WTC11 (cell line): ENCODE measurements at places on chromosomes 1 and 21. TPM values are rescaled to one million over a fixed set of nuclear protein-coding genes. Genes with fewer than 3 reads are reported as not detected.
A peak's percentile ranks its signal among the peaks of the same experiment; 100 is the strongest.

- H3K27me3 ChIP-seq: no peaks in the 10 kb centered on the region; the same call in 1 of the 2 replicates
- DNase-seq: no peak
- H3K36me3 ChIP-seq: no peaks in the 10 kb centered on the region
- H3K4me3 ChIP-seq: no peak overlapping the region
- H3K4me1 ChIP-seq: no peaks in the 10 kb centered on the region
Measured at GRCh38 chr1:159970932-159971342, 16.9 kb upstream of the SLAMF9 start.

GRCh38 chr1:28927648-28928313 lies 13.4 kb downstream of the EPB41 start:
- no peaks in the 10 kb centered on the region for H3K27me3 ChIP-seq
- no peak overlapping the region for H3K4me3 ChIP-seq
- peak overlapping the region; percentile 78 for H3K27ac ChIP-seq
- H3K4me1 ChIP-seq: peaks cover 27% of the 10 kb centered on the region
- no peaks in the 10 kb centered on the region for H3K36me3 ChIP-seq

DNA sequence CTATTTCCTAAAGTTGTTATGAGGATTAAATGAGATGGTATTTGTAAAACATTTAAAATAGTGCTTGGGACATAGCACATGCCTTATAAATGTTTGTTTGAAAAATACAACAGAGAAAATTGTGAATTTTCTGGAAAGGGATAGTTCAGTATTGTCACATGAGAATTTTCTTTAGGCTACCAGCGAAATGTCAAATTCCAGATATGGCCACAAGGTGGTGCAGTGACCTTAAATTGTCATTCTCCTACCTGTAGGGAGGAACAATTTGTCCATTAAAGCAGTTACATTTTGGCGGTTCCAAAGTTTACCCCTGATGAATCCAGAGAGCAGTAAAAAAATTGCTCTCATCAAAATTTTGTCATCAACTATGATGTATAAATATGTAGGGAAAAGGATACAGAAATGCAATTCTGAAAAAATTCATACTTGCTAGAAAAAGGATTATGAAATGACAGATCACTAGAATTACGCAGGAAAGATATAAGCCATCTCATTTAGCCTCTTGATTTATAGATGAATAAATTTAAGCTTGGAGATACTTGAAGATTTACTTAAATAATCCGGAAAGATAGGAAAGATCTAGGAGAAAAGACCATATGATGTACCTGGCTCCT lies 50.2 kb upstream of the TSHB start:
- H3K27me3 ChIP-seq: no peaks in the 10 kb centered on the region
- H3K27ac ChIP-seq: no peak overlapping the region
- peak; percentile 77 for DNase-seq
- no peaks in the 10 kb centered on the region for H3K4me1 ChIP-seq
- H3K36me3 ChIP-seq: no peaks in the 10 kb centered on the region
- H3K4me3 ChIP-seq: no peak overlapping the region

DNA sequence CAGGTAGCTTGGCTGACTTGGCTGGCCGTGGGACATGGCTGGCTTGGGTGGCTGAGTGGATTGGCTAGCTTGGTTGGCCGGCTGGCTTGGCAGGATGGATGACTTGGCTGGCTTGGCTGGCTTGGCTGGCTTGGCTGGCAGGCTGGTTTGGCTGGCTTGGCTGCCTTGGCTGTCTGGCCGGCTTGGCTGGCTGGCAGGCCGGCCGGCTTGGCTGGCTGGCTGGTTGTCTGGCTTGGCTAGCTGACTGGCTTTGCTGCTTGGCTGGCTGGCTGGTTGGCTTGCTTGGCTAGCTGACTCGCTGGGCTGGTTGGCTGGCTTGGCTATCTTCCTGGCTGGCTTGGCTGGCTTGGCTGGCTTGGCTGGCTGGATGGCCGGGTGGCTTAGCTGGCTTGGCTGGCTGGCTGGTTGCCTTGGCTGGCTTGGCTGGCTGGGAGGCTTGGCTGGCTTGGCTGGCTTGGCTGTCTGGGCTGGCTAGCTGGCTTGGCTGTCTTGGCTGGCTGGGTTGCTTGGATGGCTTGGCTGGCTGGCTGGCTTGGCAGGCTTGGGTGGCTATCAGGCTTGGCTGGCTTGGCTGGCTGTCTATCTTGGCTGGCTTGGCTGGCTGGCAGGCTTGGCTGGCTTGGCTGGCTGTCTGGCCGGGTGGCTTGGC lies 129.7 kb upstream of the FAM72C start:
- no peak overlapping the region for H3K4me3 ChIP-seq
- peak; percentile 10 for DNase-seq
- H3K27ac ChIP-seq: no peak overlapping the region
- no peaks in the 10 kb centered on the region for H3K4me1 ChIP-seq
- H3K27me3 ChIP-seq: no peaks in the 10 kb centered on the region
- H3K36me3 ChIP-seq: no peaks in the 10 kb centered on the region

DNA sequence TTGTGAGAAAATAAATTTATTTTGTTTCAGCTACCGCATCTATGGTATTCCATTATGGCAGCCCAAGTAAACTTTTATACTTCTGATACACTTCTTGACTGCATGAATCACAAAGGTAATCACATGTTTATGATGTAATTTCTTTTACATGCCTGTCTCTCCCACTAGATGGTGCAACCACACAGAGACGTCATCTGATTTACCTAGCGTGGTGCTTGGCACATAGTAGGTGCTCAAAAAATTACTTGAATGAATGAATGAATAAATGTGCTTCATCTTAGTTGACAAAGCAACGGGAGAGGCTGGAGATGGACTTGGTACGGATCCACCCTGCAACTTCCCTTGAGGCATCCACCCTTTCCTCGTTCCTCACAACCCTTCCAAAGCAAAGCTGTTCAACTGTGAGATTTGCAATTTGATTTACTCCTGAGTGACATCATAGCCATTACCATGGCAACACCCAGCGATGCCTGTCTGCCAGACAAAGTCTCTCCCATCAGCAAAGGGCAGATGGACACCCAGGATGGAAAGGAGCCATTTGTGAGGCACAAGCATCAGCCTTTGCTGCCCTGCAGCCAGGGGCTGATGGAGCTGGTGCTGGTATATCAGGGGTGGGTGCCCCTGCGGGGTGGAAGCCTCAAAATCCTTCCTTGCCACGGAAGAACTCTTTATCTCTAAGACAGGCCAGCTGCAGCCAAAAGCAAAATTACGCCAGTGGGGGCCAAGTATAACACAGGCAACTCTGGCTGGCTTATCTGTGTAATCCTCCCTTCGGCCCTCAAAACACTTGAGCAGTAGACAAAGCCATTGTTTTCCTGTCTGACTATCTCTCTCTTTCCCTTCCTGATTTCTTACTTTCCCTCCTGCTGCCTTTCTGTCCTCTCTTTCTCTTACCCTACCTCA lies 18.9 kb upstream of the VWA5B1 start:
- H3K36me3 ChIP-seq: no peaks in the 10 kb centered on the region
- DNase-seq: no peak
- no peak overlapping the region for H3K4me3 ChIP-seq
- peaks cover 10% of the 10 kb centered on the region for H3K4me1 ChIP-seq
- peaks cover 16% of the 10 kb centered on the region for H3K27me3 ChIP-seq
- no peak overlapping the region for H3K27ac ChIP-seq

RAB13 gene
- 117 to 126 TPM (median 119 TPM) in 3 replicates for total RNA-seq

DNA sequence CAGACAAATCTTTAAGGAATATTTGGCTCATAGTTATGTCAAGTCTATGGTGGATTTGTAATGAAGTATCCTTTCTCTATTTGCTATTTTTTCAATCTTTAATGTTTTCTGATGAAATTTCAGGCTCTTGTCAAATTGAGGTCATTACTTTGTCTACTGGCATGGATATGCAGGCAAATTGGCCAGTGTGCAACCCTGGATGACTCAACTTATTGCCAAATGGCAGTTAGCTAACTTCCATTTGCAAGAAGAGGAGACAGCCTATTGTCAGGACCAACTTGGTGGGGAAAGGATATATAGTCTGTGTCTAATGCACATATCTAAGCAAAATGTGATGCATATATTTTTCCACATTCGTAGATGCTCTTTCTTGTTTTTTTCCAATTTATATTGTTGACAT lies 530.5 kb downstream of the PTBP2 start:
- H3K27ac ChIP-seq: no peak overlapping the region
- no peaks in the 10 kb centered on the region for H3K36me3 ChIP-seq
- no peak overlapping the region for H3K4me3 ChIP-seq
- no peaks in the 10 kb centered on the region for H3K4me1 ChIP-seq
- DNase-seq: no peak
- H3K27me3 ChIP-seq: no peaks in the 10 kb centered on the region

IL10RB gene
- 3.7 to 5.1 TPM (median 4.1 TPM) in 3 replicates for total RNA-seq

DNA sequence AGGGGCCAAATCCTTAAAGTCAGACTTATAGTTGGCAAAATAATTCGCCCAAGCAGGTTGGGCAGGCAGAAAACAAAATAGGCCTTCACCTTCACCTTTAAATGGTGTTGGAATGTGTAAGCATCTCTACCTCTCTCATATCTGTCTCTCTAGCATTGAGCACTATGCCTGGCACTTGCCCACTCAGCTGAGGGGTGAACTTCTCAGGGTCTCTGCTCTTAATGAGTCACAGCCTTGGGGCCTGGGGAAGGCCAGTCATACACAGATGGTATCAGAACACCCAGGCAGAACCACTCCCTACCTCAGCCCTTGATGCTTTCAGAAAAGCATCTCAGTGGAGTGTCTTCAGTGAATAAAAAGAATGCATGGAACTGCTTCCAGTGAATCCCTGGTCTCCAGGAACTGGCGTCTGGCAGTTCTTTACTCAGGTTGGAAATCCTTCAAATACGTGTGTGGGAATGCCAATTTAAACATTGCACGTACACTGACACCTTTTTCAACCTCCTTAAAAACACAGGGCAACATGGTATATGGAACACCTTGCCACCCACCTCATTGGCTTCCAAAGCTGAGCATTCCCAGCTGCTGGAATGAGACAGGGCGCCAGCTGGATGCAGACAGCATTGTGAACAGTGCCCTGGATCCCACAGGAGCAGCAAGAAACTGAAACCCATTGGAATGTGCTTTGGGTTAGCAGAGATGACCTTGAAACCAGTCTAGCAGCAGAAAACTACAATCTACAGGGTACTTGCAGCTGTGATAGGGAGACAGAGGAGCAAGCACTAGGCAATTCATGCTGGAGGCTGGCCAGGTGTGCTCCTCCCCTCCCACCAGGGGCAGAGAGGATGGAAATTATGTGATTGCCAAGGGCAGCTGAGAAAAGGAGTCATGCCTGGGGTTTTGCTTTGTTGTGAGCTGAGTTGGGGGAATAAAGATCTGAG lies 30.0 kb downstream of the ZNF697 start:
- H3K4me1 ChIP-seq: peaks cover 41% of the 10 kb centered on the region
- H3K27ac ChIP-seq: peak overlapping the region; percentile 80
- H3K36me3 ChIP-seq: peaks cover 5% of the 10 kb centered on the region

- peak overlapping the region; percentile 25 for H3K27ac ChIP-seq
- peaks cover 62% of the 10 kb centered on the region for H3K4me1 ChIP-seq
- no peaks in the 10 kb centered on the region for H3K27me3 ChIP-seq
- DNase-seq: no peak
Measured at GRCh38 chr1:61173118-61173517, 90.8 kb downstream of the NFIA start.

DNA sequence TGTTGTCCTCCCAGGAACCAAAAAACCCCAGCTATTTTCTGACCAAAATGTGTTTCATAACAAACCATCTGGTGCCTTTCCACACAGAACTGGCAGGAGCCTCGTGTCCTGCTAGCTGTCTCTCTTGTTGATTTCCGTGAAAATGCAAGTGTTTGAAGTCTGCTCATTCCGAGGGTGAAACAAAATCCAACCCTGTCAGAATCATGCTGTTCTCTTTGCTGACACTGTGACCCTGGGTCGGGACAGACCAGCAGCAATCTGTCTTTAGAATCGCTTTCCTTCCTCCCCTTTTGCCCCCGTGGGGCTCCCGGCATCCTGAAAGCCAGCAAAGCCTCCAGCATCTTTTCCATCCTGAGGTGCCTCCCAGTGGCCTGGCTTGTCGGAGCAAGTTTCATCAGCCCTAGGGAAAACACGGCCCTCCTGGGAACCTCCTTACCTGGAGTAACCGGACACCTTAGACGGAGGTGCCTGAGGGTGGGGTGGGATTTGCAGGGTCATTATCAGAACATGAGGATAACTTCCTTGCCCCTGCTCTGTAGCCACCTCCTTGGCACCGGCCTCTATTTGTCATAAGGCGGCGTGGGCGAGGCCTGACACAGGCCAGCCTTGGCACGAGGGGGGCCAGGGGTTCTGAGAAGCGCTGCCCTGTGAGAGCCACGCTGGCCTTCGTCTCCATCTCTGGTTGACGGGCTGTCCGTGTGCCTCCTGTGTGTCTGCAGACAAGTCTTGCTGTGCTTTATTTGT lies 24.9 kb downstream of the LDLRAP1 start:
- H3K36me3 ChIP-seq: 0 out of 2 replicates have a peak, but pooled peaks cover 5% of the 10 kb centered on the region
- no peak overlapping the region for H3K4me3 ChIP-seq
- peak overlapping the region; percentile 96 for H3K27ac ChIP-seq
- H3K4me1 ChIP-seq: peaks cover 54% of the 10 kb centered on the region
- H3K27me3 ChIP-seq: no peaks in the 10 kb centered on the region; the same call in 1 of the 2 replicates
- peak; percentile 75 for DNase-seq

DNA sequence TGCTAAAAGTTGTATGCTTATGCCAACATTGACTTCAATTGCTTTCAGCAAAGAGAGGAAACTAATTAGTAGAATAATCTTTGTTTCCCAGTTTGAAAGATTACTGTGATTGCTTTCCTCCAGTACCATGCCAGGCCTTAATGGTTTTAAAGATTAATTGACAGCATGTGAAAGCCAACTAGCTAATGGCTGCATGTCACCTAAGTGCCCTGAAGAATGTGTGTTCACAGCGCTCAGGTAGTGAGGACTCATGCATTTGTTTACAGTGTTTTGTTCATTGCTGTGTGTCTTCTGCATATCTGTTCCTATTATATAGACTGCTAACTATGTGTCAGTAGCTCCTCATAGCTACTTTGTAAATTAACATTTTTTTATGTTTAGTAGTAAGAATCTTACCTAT lies 335.6 kb downstream of the LRRIQ3 start:
- H3K4me3 ChIP-seq: no peak overlapping the region
- no peak for DNase-seq
- no peaks in the 10 kb centered on the region; the same call in 1 of the 2 replicates for H3K27me3 ChIP-seq
- H3K27ac ChIP-seq: no peak overlapping the region
- no peaks in the 10 kb centered on the region for H3K4me1 ChIP-seq

GRCh38 chr1:223411309-223411708 lies 18.1 kb downstream of the CCDC185 start:
- H3K27ac ChIP-seq: no peak overlapping the region
- H3K4me1 ChIP-seq: no peaks in the 10 kb centered on the region
- H3K36me3 ChIP-seq: no peaks in the 10 kb centered on the region
- H3K4me3 ChIP-seq: no peak overlapping the region
- no peaks in the 10 kb centered on the region for H3K27me3 ChIP-seq
- DNase-seq: no peak

HPDL gene
- 24.9 to 44.0 TPM (median 27.8 TPM) in 3 replicates for total RNA-seq
